ENCODE measurements at places on chromosomes 13 and 19. TPM values are rescaled to one million over a fixed set of nuclear protein-coding genes. Genes with fewer than 3 reads are reported as not detected.
A peak's percentile ranks its signal among the peaks of the same experiment; 100 is the strongest.

DNA sequence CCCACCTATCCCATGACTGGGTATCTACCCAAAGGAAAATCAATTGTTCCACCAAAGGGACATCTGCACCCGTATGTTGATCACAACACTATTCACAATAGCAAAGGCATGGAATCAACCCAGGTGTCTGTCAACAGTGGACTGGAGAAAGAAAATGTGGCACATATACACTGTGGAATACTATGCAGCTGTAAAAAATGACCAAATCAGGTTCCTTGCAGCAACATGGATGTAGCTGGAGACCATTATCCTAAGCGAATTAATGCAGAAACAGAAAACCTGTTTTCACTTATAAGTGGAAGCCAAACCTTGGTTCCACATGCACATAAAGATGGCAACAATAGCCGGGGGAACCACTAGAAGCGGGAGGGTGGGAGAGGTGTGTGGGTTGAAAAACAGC, 228.6 kb downstream of the UQCRFS1 start:
- DNase-seq: no peak

GRCh38 chr13:113647351-113648215, 10.4 kb downstream of the ATP4B start:
- peak; percentile 35 for DNase-seq

DNA sequence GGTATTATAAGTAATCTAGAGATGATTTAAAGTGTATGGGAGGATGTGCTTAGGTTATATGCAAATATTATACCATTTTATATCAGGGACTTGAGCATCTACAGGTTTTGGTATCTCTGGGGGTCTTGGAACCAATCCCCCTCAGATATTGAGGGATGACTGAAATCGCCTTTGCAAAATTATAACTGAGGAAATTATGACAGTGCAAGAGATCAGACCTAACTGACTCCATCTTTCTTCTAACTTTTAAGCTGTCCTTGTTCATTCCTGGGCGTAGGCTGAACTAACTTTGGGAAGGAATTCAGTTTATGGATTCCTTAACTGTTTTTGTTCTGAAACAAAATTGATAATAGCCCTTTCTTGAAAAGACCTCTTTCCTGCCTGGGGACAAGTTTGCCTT, 190.7 kb upstream of the KL start:
- no peak for DNase-seq

Gene ARHGAP35
- 19.4 TPM for total RNA-seq

Gene GRIK5
- 2.5 TPM for total RNA-seq

Gene ZNF724
- total RNA-seq: 17.9 TPM

DNA sequence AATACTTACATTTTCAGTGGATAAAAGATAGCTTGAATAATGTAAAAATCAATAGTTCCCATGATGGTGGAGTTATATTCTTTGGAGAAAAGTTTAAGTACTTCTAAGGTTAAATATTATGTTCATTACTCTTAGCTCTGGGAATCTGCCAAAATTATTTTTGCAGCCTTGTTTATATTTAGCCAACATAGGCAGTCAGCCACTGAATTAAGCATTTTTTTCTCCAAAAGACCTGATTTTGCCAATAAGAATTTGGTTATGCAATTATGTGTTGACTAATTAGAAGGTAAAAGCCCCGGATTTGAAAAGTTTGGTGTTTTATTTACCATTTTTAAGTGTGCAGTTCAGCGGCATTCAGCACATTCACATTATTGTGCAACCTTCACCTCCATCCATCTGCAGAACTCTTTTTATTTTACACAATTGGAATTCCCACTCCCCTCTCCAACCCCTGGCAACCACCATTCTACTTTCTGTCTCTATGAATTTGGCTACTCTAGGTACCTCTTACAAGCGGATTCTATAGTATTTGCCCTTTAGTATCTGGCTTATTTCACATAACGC, 90.1 kb upstream of the C1QTNF9B start:
- DNase-seq: no peak

- no peak for DNase-seq
Observed at GRCh38 chr19:3188627-3189596, 3.2 kb downstream of the NCLN start.

DNA sequence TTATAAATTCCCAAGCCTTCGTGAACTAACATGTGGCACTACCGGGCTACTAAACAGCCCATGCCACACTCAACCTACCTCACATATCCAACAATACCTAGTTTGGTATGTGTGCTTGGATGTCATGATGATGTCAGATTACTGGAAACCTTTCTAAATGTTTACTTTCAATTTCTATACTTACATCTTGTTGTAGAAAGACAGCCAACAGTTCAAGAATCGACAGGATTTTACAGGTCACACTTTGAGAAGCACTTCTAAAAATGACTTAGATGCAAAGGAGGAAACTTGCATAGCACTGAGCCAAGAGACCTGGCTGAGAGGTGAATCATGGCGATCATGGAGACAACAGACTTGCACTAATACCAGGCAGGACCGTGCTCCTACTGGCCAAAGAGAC, 209.9 kb downstream of the COL4A1 start:
- DNase-seq: no peak

GRCh38 chr13:39279077-39279476, 240.8 kb downstream of the NHLRC3 start:
- no peak for DNase-seq

- DNase-seq: no peak
Observed at GRCh38 chr13:100515410-100515800, 73.2 kb downstream of the GGACT start.

Gene ZNF154
- total RNA-seq: 2.1 TPM

DNA sequence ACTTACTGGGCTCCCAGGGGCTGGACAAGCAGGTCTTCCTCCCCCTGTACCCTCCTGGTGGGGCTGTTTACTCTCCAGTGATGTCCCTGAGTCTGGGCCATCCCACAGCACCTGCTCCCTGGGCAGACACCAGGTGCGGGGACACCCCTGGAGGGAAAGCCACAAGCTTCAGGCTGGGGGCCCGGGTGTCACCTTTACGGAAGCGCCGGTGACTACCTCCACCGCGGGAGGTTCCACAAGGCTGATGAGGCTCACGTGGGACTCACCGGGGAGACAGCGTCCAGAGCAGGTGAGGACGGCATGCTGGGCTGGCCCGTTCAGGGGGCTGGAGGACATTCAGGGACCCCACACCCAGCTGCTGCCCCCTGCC, 24.9 kb downstream of the NFILZ start:
- DNase-seq: no peak

GRCh38 chr13:28889086-28889732, 69.1 kb downstream of the MTUS2 start:
- no peak for DNase-seq

GRCh38 chr13:105410602-105411001, 1124.9 kb downstream of the EFNB2 start:
- DNase-seq: no peak

- no peak for DNase-seq
Observed at GRCh38 chr19:50203281-50204080, at the start of gene MYH14. TSS of gene MYH14 (plus strand) at chr19:50203622. CDS start at chr19:50210366, 6,744 bp downstream.

- DNase-seq: no peak
Observed at GRCh38 chr19:11064831-11065303, 24.4 kb upstream of the LDLR start.

- DNase-seq: no peak
Observed at GRCh38 chr13:23183292-23183691, 2.5 kb downstream of the SGCG start.

Gene CERS1
- 0.87 TPM for total RNA-seq

Gene IGFL1
- not detected for total RNA-seq

Gene DACT3
- not detected for total RNA-seq

DNA sequence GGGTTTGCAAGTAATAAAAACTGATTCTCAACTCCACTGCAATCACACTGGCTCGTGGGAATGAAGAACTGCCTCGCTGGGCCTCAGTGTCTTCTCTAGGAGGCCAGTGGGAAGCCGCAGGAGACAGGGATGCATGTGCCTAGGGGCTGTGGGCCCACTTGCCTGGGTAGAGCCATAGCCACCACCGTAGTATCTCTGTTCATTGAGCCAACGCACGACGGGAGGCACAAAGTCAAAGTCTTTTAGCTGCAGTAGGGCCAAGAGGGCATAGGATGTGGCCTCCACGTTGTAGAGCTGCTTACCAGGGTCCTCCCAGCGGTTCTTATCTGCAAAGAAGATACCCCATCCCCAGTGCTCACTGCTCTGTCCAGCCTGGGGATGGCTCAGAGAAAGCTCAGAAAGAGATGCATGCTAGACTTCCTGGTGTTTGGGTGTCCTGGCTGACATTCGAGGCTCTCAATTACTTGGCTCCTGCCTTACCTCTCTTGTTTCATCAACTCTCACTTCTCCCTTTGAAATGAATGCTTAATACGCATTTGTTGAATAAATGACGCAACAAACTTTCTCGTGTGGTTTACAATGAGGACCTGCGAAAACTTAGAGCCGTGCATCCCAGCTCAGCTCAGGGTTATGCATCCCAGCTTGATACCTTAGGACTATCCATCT, 16.1 kb upstream of the TNFSF14 start:
- DNase-seq: no peak

DNA sequence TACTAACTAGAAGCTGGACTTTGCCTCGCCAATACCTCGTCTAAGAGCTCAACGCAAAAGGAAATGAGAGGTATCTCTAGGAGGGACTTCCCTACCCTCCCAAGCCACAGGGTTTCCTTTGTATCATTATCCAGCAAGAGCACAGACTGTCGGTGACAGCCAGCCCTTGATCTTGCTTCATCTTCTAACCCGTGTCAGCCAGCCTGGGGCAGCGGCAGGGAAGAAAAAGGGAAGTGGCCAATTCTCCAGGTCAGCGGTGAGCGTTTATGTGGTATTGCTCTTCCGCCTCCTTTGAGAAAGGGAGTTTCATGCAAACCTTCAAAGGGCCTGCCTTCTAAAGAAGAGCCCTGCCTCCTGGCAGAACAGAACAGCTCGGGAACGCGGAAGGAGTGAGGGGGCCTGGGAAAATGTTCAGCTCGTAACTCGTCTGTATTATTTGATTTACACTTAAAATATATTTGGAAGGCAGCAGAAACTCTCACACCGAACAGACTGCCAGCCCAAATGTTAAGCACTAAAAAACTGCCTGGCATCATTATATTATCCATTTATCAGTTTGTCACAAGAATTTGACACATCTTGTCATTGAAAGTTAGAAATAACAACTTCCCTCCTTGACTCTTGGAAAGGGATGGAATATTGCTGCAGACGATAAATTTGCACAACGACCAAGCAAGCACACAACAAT, 41.8 kb downstream of the EFNB2 start:
- DNase-seq: no peak

DNA sequence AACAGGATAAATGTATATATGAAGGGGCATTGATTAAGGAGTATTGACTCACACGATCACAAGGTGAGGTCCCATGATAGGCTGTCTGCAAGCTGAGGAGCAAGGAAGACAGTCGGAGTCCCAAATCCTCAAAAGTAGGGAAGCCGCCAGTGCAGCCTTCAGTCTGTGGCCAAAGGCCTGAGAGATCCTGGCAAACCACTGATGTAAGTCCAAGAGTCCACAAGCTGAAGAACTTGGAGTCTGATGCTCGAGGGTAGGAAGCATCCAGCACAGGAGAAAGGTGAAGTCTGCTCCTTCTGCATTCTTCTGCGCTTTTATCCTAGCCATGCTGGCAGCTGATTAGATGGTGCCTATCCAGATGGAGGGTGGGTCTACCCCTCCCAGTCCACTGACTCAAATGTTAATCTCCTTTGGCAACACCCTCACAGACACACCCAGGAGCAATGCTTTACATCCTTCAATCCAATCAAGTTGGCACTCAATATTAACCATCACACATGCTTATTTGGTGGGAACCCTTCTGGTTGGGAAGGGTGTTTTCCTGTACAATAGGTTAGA, 55.1 kb downstream of the SLAIN1 start:
- no peak for DNase-seq

Gene TBC1D4
- total RNA-seq: 12.3 TPM

DNA sequence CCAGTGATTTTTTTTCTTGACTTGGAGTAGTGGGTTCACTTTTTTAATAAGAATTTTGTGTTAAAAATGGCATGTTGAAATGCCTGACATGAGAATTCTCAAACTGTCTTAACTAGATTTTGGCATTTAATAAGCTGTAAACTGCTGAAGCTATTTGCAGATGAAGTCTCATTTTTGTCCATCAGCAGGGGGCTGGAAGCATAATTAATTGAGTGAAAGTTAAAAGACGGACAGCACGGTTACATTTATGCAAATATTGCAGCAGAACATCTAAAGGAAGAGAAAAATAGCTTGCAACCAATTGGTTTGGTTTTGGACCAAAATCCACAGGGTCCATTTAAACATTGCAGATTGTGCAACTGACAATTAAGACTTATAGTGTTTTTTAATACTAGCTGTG, 837.3 kb upstream of the KLHL1 start:
- DNase-seq: no peak

DNA sequence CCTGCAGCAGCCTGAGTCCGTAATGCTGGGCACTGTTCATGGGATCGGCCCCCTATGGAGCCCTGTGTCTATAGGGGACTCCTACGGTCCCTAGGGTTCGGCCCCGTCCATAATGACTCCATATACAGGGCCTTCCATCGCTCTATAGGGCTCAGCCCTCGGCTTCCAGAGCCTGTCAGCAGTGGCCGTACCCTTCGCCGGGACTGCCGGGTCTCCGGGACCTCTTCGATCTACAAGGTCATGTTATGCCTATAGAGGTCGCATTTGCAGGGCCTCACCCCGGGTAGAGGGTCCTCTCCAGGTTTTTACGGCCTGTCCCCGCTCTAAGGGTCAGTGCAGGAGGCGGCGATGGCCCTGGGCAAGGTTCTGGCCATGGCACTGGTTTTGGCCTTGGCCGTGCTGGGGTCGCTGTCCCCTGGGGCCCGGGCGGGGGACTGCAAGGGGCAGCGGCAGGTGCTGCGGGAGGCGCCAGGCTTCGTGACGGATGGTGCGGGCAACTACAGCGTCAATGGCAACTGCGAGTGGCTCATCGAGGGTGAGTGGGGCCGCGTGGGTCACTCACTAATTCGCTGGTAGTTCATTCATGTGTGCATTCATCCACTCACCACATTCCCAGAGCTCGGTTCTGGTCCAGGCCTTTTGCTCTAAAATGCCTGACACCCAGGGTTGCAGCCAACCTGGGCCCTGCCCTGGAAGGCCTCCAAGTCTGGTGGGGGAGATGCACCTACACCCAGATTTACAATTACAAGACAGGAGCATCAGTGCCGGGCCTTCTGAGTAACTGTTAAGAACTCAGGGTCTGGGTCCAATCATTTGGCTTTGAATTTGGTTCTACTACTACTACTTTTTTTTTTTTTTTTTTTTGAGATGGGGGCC, 699 bp downstream of the MEGF8 start:
- DNase-seq: no peak

Data from epithelial cell of proximal tubule (primary cell).